ENCODE measurements at places on chromosomes 6 and 20.

- no peak for DNase-seq
Observed at GRCh38 chr6:74742793-74743508, 462.9 kb downstream of the COL12A1 start.

- DNase-seq = no peak
Observed at GRCh38 chr6:140208286-140208685, 833.8 kb upstream of the CITED2 start.

DNA sequence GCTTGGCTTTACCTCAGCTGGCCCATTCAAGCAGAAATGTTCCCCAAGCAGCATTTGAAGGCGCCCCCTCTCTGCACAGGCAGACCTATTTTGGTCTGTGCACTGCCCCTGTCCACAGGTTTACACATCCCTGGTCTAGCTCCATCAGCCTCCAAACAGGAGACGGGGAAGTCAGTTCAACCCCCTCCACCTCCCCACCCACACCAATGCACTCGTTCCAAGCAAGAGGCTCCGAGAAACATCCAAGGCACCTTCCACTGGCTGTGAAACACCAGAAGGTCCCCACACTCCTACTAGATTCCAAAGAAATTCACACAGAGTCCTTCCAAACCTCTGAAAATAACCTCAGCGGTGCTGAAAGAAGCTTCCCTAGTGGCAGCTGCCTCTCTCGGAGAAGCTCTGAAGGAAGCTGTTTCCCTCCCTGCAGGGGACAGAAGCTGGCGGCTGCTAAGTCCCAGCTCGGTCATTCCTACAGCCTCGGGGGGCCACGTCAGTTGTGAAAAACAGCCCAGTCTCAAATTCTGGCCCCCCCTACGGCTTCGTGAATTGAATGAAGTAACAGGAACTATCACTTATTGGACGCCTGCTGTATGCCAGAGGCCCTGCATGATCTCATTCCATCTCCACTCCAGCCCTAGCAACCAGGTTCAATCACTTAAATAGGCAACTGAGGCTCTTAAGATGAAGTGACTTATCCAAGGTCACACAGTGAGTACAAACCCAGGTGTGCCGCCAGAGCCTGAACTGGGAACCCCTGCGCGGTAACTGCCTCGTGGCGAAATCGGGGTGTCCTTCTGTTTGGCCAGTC lies 815 bp downstream of the SPATA2 start:
- peak; percentile 7 for DNase-seq

DNA sequence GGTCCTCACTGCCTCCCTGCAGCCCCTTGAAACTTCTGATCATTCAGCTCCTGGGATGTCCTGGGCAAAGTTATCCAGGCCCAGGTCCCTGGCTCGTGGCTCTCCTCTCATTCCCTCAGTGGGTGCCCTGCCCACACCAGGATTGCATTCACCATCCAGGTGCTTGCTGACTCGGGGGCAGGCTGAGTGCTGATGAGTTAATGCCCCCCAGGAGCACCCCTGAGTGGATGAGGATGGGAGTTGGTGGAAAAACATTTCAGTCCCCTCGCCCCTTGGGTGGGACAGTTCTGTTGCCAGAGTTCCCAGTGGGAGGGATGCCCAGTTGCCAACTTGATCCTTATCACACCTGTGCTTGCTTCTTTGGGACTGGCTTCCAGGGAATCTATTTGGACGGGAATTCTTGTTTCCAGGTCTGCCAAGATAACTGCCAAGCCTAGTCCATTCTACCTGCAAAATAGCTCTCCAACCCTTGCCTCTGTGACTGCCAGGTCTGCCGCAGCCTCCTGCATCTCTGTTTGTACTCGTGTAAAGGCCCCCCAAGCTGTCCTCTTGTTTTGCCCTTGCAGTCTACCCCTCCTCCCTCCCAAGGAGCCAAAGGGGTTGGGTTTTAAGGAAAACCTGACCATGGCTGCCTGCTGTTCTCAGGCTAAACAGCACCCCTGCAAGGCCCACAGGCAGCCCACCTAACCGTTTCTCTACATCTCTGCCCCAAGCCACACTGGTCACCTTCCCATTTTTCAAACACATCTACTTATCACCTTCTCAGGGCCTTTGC lies 11.6 kb upstream of the RSPO4 start:
- no peak for DNase-seq

DNA sequence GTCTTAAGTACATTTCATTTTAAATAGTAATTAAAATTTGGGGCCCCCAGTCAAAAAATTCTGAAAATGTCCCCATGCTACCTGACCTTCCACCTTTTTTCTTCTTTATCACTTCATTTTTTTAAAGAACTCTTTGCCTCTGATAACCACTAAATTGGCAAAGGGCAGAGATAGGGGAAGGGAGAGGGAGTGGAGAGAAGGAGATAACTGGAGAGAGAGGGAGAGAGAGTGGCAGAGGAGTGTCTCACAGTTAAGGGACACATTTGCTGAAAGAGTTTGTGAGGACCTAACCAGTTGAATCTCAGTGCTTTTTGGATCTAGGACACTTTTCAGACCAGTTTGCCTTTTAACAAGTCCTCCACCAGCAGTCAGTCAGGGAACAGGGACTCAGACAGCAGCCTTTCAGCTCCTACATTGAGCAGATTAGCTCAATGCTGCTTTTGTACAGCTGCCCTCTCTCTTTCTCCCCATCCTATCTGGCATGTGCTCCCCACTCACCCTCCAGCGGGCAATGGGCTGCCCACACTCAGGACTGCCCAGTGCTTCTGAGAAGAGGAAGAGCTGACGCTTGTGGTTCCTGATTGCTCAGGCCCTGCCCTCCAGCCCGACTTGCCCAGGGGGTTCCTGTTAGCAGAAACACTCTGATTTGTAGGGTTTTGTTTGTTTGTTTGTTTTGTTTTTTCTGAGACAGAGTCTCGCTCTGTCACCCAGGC lies 14.4 kb downstream of the ARMC2 start:
- no peak for DNase-seq

GRCh38 chr20:13684566-13685222 lies 46.0 kb upstream of the TASP1 start:
- no peak for DNase-seq

Data from CD4-positive, alpha-beta T cell treated with Interleukin-2 at 100 ng/mL for 4 hours (primary cell).